ENCODE measurements at places on chromosomes 12 and 14.

GRCh38 chr12:80925237-80925636, 12.5 kb downstream of the LIN7A start:
- no peak for DNase-seq

GRCh38 chr14:80927083-80927989, 14.2 kb downstream of the CEP128 start:
- DNase-seq = no peak

- DNase-seq = no peak
Measured at GRCh38 chr14:76293923-76294322, 82.0 kb upstream of the ESRRB start.

DNA sequence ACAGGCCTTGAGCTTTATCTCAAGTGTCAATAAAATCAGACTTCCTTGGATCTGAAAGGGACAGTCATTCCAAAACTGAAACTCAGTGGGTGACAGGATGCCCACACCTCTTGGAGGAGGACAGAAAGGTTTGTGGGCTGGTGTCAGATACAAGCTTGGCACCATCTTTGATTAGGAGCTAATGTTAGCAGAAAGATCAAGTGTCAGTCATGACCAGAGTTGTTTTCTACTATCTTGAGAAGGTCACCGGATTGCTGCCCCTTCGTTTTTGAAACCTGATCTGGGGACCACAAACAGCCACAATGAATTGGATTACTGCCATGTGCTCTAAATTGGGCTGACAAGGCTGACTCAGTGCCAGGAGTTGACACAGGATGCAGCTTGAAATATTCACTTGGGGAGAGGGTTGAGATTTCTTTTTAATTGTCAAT, 88.3 kb downstream of the OTOGL start:
- DNase-seq = no peak

DNA sequence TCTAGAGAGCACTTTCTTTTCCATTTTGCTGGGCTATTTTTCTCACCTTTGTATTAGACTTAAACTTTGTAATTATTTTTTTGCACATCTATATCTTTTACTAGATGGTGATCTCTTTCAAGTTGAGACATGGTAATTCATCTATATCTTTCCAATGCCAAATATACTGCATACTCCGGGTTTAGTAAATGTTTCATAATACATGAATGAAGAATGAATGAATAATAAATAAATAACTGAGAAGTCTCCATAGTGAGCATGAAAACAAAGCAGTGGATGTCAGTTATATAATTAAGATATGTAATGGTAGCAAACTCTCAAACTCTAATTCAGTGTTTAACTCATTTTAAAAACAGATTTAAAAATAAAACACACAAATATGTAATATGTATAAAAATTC, 342.5 kb upstream of the KITLG start:
- no peak for DNase-seq

GRCh38 chr12:71220260-71220659, 62.5 kb upstream of the TSPAN8 start:
- DNase-seq = no peak

- no peak for DNase-seq
Measured at GRCh38 chr12:52577316-52577715, 3.7 kb upstream of the KRT74 start.

GRCh38 chr12:517538-517937, 57.8 kb downstream of the B4GALNT3 start:
- DNase-seq = no peak
